ENCODE measurements at places on chromosomes 1 and 21. TPM values are rescaled to one million over a fixed set of nuclear protein-coding genes. Genes with fewer than 3 reads are reported as not detected.

Gene SLC22A15
- 1.8 TPM for total RNA-seq

Gene LRRC39
- 0.85 TPM for total RNA-seq

DNA sequence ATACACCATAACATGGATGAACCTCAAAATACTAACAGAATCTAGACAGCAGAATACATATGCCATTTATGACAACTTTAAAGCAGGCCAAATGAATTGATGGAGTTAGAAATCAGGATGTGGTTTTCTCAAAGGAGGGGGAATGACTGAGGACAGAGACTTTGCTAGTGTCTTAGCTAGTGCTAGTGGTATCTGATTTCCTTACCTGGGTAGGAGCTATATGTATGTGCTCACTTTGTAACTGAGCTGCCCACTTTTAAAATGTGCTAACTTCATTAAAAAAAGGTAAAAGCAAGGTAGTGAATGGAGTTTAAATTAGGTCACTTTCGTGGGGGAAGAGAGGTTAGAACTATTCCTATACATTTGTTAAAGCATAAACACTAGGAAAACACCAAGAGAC, 2.6 kb downstream of the GTF2B start:
- DNase-seq, result no peak

DNA sequence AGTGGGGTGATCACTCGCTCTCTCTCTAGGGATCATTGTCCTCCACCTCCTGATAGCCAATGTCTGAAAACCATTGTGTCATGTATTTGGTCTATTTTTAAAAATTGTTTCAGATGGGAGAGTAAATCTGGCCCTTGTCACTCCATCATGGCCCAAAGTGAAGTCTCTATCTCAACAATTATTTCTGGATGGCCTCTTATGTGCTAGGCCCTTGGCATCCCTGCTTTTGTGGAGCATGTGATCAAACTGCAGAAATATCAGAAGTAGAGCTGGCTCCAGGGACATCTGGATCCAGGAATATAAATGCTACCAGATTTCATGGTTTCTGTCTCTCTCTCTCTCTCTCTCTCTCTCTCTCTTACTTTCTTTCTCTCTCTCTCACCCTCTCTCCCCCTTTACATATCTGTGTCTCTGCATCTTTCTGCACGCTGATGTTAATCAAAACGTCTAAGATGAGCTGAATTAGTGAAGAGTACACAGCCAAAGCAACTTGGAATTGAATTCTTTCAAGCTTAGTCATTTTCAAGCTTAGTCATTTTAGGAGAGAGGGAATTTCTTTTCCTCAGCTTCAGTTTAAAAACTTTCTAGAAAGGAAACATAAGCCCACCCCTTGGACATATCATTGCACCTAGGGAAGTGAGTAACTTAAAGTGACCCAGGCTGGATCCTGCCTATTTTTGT, 47.4 kb upstream of the DOCK7 start:
- no peak for DNase-seq

DNA sequence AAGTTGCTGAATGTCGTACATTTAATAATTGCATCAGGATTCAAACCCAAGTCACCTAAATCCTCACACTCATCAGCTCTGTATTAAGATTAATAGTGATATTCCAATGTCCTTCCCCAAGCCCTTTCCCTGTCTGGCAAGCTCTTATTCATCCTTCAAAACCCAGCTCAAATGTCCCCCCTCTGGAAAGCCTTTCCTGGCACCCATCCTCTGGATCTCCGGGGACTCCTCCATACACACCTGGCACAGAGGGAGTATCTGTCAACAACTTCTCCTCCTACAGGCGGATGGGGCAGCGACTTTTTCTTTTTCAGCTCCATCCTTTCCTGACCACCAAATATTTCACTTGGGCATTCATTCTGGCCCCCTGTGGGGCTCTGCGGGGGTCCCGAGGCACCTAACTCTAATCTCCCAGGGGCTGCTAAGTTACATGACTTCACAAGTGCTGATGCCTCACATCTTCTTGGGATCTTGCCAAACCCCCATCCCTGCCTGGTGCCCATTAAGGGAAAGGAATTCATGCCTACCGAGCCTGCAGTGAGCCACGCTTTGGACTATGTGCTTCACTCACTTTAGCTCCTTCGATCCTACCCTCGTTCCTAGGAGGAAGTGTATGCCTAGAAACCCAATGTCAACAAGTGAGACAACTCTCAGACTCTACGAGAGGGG, 15.2 kb downstream of the TINAGL1 start:
- DNase-seq, result peak; percentile 57

DNA sequence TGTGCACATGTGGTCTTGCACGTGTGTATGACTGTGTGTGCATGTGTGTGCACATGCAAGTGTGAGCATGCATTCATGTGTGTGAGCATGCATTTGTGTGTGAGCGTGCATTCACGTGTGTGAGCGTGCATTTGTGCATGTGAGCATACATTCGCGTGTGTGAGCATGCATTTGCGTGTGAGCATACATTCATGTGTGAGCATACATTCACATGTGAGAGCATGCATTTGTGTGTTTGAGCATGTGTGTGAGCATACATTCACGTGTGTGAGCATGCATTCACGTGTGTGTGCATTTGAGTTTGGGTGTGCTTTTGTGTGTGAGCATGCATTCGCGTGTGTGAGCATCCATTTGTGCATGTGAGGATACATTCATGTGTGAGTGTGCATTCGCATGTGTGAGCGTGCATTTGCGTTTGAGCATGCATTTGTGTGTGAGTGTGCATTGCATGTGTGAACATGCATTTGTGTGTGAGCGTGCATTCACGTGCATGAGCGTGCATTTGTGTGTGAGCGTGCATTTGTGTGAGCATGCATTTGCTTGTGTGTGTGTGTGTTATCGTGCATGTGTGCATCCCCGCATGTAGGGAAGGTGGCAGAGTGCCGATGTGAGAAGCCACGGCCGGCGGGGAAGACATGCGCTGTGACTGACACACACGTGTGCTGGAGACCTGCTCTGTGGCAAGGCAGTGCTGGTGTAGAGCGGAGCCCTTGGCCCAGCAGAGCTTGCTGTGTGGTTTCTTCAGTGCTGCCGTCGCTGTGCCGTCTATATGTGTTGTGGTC, 18.2 kb downstream of the ITGB2 start:
- DNase-seq, result no peak

DNA sequence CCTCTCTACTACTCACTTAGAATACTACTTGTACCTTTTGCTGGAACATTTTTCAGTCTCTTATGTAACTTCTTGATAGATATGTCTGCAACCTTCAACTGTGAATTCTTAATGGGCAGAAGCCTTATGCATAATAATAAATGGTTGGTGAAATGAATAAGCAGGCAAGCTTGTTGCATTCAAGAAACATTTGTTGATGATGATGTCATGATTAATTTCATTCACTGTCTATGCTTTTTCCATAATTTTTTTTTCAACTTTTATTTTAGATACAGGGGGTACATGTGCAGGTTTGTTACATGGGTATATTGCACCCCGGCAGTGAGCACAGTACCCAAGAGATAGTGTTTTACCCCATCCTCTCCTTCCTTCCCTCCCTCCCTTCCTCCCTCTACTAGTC, 48.0 kb downstream of the SIPA1L2 start:
- DNase-seq, result no peak

- peak; percentile 52 for DNase-seq
Observed at GRCh38 chr1:6438047-6438525, 13.5 kb downstream of the ESPN start.

Measured in PC-9 (cell line).